ENCODE measurements at places on chromosomes 2 and 18.

DNA sequence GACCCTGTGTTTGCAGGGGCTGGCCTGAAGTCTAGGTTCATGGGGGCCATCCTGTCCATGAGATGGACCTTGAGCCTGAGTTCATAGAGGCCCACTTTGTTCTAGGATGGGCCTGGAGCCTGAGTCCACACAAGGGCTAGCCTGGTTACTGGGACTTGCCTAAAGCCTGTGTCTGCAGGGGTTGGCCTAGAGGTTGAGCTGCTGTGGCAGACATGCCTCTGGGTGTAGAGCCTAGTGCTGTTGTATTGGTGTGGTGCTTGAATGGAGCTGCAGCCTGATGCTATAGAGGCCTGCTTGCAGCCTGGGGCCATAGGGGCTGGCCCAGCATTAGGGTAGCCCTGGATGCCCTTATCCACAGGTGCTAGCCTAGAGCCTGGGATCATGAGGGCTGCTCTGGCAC is 23.9 kb upstream of the RASGRP3 start:
- DNase-seq: no peak

DNA sequence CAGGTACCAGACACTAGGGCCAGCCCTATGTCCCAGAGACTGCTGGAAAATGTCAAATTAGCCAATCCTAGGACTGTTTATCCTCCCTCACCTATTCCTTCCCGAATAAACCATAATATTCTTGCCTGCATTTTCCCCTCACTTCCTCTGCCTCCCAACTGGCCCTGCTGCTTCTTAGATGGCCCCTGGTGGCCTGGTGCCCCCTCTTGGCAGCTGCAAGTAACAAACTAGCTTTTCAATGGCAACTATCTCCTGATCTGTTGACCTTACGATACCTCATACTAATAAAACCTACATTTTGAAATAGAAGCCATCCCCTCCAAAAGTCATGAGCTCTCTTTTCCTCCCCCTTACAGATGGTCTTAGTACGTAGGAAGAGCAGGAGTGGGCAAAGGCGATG is 132.0 kb downstream of the ALPK2 start:
- DNase-seq: no peak

GRCh38 chr2:126990605-126991532 is 92.2 kb downstream of the TEX51 start:
- DNase-seq: no peak

DNA sequence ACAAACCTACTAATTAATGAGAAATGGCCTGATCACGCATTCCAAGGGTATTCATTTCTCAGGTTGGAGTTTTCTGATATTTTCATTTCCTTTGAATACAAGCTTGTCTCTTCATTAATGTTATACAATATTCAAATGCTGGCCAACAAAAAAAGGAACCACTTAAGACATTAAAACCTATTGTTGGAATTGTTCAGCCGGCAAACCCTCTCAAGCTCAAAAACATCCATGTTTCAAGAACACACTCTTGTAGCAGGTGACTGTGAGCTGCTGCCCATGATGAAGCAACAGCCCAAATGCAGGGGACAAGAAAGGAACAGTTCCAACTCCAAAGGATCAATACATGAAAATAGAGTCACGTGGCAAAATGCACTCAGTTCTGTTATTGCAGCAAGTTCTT is 454.5 kb downstream of the BCL11A start:
- DNase-seq: no peak

DNA sequence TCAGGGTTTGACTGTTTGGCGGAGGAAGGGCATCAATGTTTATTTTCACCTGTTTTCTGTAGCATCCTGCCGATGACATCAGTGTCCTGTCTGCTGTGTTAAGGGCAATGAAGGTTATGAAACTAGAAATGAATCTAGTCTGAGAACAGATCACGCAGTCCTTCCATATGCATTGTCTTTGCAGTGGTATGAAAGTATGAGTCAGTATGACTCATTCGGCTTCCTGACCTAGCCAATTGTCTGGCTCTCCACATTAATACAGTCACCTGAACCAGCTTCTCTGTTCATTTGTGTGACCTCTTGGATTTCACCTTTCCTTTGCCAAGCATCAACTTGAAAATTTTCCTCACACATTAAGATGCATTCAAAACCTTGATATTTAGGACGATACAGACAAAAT is 353.8 kb downstream of the RND3 start:
- DNase-seq: no peak

- no peak for DNase-seq
Measured at GRCh38 chr18:67876871-67877270, 360.4 kb upstream of the DSEL start.

DNA sequence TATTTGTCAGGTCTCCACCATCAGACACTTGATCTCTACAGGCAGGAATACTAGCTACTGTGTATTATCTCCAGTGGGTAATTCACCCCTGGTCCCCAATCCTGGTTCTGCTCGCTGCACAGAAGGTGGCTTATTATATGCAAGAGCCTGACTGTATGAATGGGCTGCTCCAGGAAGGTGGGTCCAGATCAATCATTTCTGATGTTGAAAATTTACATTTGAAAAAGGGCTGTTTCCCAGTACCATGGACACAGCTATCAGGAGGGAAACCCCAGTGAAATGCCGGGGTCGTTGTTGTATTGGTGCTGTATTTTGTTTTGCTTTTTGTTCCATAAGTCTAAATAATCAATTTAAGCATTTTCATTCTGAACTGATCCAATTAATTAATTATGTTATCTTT is 367.6 kb downstream of the RND3 start:
- DNase-seq: no peak

GRCh38 chr2:189082376-189082975 is 97.1 kb downstream of the COL5A2 start:
- DNase-seq: no peak

DNA sequence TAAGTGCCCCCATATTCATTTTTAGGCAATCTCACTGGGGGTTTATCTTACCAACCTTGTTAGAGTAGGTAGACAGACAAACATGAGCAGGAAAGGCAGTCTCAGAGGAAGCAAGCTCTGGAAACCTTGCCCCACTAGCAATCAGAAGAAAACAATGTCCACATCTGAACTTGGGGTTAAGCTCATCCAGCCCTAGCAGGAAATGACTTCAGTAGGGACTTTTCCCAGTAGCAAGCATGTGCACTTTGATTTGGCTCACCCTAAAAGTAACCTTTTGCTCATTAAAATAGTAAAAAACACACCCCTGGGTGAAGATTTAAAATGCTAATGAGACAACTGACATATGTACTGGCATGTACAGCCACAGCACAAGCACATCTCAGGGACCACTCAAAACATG is 175.5 kb downstream of the AKAIN1 start:
- DNase-seq: no peak

DNA sequence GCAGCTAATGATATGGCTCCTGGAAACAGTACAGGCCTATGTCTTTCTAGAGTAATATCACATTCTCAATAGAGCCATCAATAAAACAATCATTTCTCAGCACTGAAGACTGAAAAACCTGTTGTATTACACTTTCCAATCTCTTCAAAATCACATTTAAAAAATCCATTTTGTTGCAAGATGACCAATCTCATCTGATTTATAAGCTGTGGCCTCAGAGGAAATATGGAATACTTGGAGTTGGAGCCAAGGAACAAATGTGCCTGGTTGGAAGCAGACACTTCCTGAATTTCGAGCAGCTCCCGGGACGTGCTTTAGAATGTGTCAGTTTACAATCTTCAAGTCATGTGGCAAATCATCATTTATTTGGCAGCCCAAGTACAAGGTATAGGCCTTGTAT is 114.5 kb downstream of the ADCYAP1 start:
- no peak for DNase-seq

DNA sequence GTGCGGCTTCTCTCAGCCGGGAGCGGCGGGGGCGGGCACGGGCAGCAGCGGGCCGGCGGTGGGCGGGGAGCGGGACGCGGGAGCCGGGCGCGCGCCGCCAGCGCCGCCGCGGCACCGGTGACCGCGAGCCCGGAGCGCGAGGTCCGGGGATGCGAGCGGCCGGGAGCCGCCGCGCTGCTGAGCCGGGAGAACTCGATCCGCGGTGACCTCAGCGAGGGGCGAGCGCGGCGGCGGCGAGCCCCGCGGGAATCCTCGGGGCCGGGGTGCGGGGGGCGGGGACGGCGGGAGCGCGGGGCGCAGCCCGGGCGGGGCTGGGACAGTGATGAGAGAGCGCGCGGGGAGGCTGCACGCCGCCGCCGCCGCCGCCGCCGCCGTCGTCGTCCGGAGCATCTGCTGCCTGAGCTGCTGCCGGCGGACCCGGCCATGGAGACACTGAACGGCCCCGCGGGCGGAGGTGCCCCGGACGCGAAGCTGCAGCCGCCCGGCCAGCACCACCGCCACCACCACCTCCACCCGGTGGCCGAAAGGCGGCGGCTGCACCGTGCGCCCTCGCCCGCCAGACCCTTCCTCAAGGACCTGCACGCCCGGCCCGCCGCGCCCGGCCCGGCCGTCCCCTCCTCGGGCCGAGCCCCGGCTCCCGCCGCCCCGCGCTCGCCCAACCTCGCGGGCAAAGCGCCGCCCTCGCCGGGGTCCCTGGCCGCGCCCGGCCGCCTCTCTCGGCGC is at the start of gene MTCL1:
Gene MTCL1 (plus strand): TSS at position 319 of the 723 bp plus-strand sequence. CDS start 105 bp downstream, at position 424.
- DNase-seq: no peak

DNA sequence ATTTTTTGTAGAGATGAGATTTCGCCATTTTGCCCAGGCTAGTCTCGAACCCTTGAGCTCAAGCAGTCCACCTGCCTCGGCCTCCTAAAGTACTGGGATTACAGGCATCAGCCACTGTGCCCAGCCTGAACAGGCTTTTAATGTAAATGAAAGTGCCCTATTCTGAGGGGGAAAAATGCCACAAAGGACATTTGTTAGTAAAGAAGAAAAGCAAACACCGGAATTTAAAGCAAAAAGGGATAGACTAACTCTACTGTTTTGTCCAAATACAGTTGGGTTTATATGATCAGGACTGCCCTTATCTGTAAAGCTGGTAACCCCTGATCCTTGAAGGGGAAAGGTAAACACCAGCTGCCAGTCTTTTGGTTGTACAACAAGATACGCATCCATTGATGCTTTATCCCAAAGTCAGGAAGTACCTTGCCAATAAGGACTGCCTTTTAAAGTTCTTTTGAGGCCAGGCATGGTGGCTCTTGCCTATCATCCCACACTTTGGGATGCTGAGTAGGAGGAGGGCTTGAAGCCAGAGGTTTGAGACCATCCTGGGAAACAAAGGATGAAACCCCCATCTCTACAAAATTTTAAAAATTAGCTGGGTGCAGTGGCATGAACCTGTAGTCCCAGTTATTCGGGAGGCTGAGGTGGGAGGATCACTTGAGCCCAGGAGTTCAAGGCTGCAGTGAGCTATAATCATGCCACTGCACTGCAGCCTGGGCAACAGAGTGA is 13.1 kb downstream of the CLEC4F start:
- no peak for DNase-seq

DNA sequence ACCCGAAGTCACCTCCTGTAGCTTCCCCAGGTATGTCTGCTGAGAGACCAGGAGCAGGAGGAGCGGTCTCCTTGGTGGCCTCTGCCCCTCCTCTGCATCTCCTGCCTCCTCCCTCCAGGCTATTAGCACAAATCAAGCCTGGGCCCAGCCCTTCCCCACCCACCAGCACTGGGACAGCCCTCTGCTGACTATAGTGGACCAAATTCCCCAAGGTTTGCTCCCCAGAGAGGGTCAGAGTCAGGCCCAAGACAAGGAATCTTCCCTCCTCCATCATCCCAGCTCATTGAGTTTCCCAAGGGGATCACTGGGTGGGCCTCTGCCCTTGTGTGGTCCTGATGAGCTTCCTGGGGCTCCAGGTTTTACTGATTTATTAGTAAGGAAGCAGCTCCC is 62.1 kb downstream of the EMILIN2 start:
- DNase-seq: no peak

DNA sequence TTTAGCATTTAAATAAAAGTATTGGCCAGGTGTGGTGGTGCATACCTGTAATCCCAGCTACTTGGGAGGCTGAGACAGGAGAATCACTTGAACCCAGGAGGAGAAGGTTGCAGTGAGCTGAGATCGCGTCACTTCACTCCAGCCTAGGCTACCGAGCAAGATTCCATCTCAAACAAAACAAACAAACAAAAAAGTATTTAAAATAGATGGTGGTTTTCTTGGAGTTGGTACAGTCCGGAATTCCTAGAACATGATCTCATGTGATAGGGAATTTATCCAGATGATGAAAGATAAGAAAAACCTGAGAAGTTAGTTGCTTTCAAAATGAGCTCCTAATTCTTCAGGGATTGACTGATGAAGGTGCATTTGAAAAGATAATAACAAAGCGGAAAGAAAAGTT is 62.0 kb downstream of the BIRC6 start:
- DNase-seq: no peak

GRCh38 chr18:48136827-48137373 is 206.4 kb upstream of the SMAD2 start:
- DNase-seq: no peak

DNA sequence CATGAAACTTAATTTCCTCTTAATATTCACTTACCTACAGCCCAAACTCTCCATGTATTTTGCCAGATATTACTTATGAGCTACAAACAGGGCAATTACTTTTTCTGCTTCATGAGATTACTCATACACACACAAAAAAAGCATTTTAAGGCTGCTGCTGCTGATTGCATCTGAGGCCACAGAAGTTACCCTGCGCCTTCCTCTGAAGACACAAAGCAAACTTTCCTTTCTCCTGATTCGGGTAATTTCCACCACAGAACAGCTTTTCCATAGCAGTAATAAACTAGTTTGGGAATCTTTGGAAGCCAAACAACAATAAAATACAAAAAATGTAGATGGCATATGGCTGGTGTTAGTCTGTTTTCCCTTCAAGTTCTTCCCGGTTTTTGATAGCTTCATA is 6.2 kb downstream of the TTC32 start:
- no peak for DNase-seq

- DNase-seq: peak; percentile 85
Measured at GRCh38 chr2:85707304-85707703, 13.1 kb downstream of the GNLY start.

DNA sequence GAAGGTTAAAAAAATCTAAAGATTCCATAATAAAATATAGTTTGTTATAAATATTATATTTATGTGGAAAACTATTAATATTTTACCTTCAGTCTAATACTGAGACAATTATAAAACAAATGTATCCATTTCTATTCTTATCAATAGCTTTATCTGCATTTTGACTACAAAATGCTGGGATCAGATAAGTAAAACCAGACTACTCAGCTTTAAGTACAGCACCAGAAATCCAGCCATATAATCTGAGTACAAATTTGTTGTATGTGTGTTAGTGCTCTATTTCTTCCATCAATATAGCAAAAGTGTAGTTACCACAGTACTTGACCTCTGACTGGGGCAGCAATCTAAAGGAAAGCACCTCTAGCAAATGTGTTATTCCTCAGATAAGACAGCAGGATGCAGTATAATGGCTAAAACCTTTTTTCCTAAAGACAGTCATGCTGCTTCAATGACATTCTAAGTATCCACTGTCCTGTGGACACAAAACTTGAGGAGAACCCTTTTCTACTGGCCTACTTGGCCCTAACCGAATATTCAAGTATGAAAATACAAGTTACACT is 68.1 kb downstream of the OLA1 start:
- DNase-seq: no peak

GRCh38 chr18:59917422-59917821 is 17.6 kb downstream of the PMAIP1 start:
- no peak for DNase-seq

GRCh38 chr2:120922571-120923332 is 187.1 kb downstream of the GLI2 start:
- DNase-seq: no peak

All from midbrain (tissue), 1 donor.